ENCODE measurements at places on chromosomes 7 and 10.

DNA sequence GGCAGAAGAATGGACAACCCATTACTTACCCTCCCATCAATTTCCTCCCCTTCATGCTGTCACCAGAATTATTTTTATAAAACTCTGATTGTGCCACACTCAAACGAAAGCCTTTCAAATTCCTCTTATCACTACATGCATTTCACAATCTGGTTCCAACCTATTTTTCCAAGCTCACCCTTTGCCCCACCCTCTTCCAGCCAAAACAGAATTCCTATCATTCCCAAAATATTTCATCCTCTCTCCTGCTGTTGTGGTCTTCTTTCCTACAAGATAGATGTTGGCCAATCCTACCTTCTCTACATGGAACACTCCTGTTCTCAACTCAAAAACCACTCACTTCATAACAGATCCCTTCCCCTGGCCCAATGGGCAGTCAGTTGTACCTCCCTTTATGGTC is 111.5 kb downstream of the ELAPOR2 start:
- no peak for DNase-seq

DNA sequence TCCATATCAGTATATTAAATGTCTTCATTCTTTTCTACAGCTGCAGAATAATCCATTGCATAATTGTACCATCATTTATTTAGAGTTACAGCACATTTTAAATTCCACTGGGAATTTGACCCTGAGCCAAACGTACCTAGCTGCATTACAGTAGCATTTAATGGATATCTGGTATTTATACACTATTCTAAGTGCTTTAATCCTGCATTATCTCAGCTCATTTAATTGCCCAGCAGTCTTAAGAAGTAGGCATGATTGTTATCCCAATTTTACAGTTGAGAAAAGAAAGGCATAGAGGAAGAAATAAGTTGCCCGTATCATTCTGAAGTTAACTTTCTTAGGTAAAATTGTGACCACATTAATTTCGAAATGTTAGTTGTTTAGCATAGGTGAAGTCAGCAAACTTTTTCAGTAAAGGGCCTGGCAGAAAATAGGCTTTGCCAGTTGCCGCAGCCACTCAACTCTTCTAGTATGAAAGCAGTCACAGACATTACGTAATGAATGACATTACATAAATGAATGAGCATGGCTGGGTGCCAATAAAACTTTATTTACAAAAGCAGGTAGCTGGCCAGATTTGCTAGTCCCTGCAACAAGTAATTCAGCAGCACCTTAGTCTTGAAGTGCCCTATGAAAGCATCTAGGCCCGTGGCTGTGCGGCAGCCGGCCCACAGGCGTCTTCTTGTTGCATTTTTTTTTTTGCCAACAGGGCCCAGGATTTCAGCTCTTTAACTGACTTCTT is 30.0 kb downstream of the GUSB start:
- no peak for DNase-seq

DNA sequence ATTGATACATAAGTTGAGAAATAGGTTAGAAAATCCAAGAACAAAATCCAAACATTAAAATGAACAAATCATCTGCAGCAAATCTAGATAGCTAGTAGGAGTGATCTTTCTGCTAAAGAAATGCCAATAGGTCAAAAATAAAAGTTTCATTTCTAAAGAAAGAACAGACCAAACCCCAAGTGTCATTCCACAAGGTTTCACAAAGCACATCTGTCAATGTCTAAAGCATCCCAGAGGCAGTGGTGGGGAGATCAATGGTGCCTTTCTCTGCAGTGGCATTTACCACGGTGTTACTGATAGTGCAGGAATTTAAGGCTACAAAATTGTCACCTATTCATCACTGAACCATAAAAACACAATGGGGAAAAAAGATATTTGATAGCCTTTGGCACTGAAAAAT is 147.9 kb downstream of the PARD3 start:
- DNase-seq: no peak

- DNase-seq: no peak
Observed at GRCh38 chr10:126240483-126240882, 147.8 kb downstream of the ADAM12 start.

GRCh38 chr10:79376078-79376628 is 28.9 kb downstream of the PPIF start:
- DNase-seq: no peak
